ENCODE measurements at places on chromosomes 5 and 9. TPM values are rescaled to one million over a fixed set of nuclear protein-coding genes. Genes with fewer than 3 reads are reported as not detected.

Gene CCDC183
- 2.0 TPM for total RNA-seq

Gene IL4
- not detected for total RNA-seq

Gene DBH
- 0.24 TPM for total RNA-seq

Gene GARIN3
- total RNA-seq: not detected

Gene SPINK13
- total RNA-seq: not detected

Gene MYMK
- 0.34 TPM for total RNA-seq

Gene ANKRD18A
- total RNA-seq: 12.9 TPM

Gene TRIM36
- 20.0 TPM for total RNA-seq

Gene NUP188
- total RNA-seq: 73.5 TPM

Gene CEMIP2
- 40.5 TPM for total RNA-seq

Gene C9
- total RNA-seq: 0.21 TPM

Gene TAF11L4
- total RNA-seq: not detected

Gene NRARP
- 52.4 TPM for total RNA-seq

Gene CDC37L1
- total RNA-seq: 16.7 TPM

Gene GFPT2
- 136 TPM for total RNA-seq

Gene ALDOB
- 0.85 TPM for total RNA-seq

Gene ENTR1
- total RNA-seq: 103 TPM

Gene SLC46A2
- 0.07 TPM for total RNA-seq

Gene FYB1
- total RNA-seq: 0.52 TPM

Gene SPATA31C1
- not detected for total RNA-seq

Gene PAIP2
- total RNA-seq: 126 TPM

Gene SIT1
- total RNA-seq: 7.2 TPM

Gene KLF4
- 5.9 TPM for total RNA-seq

Gene PCDH12
- not detected for total RNA-seq

Gene FBXO4
- total RNA-seq: 1.9 TPM

Gene PAPPA
- 0.34 TPM for total RNA-seq

Gene DIPK1B
- total RNA-seq: 48.9 TPM

Gene IL7R
- 0.57 TPM for total RNA-seq

Gene ATP10B
- 0.11 TPM for total RNA-seq

Gene NR4A3
- total RNA-seq: 0.46 TPM

Gene IL17B
- total RNA-seq: not detected

Gene IL9
- total RNA-seq: not detected

Gene SOX30
- total RNA-seq: 0.41 TPM

Gene EFNA5
- 17.4 TPM for total RNA-seq

Gene TAF11L12
- not detected for total RNA-seq

Gene PCDHB9
- total RNA-seq: 2.3 TPM

Gene TMEM174
- total RNA-seq: not detected

Measured in WTC11 (cell line).